ENCODE measurements at places on chromosomes 12 and 14. TPM values are rescaled to one million over a fixed set of nuclear protein-coding genes. Genes with fewer than 3 reads are reported as not detected.

FGF6 gene
- total RNA-seq: not detected

JAG2 gene
- 75.2 TPM for total RNA-seq

HOXC4 gene
- 11.9 TPM for total RNA-seq

VWF gene
- total RNA-seq: 0.29 TPM

SLC17A8 gene
- not detected for total RNA-seq

LDHB gene
- total RNA-seq: 257 TPM

IQSEC3 gene
- not detected for total RNA-seq

SLC25A21 gene
- total RNA-seq: 1.1 TPM

DAZAP2 gene
- 75.3 TPM for total RNA-seq

TXNDC16 gene
- total RNA-seq: 4.0 TPM

CTSG gene
- total RNA-seq: not detected

SMAGP gene
- 34.3 TPM for total RNA-seq

SMOC1 gene
- total RNA-seq: 44.9 TPM

KCNJ8 gene
- total RNA-seq: not detected

TAS2R7 gene
- total RNA-seq: 0.33 TPM

GRIP1 gene
- 29.3 TPM for total RNA-seq

C1QL4 gene
- total RNA-seq: 0.27 TPM

FAM181A gene
- not detected for total RNA-seq

DEPDC4 gene
- total RNA-seq: 0.83 TPM

HCAR1 gene
- 5.5 TPM for total RNA-seq

HIGD1C gene
- not detected for total RNA-seq

MDGA2 gene
- total RNA-seq: not detected

NKX2-1 gene
- not detected for total RNA-seq

GPR84 gene
- not detected for total RNA-seq

TRIM9 gene
- 0.14 TPM for total RNA-seq

AMN gene
- total RNA-seq: not detected

GALNT9 gene
- total RNA-seq: not detected

PLEKHH1 gene
- 11.9 TPM for total RNA-seq

IGF1 gene
- not detected for total RNA-seq

AMDHD1 gene
- 0.67 TPM for total RNA-seq

LTBP2 gene
- total RNA-seq: 322 TPM

TMEM52B gene
- not detected for total RNA-seq

FZD10 gene
- total RNA-seq: not detected

POP5 gene
- 35.6 TPM for total RNA-seq

SIX6 gene
- total RNA-seq: not detected

ACSM4 gene
- not detected for total RNA-seq

IPO8 gene
- 21.5 TPM for total RNA-seq

PZP gene
- total RNA-seq: not detected

OAS3 gene
- 9.5 TPM for total RNA-seq

KCNC2 gene
- total RNA-seq: not detected

OTUB2 gene
- total RNA-seq: 4.8 TPM

PDE6H gene
- not detected for total RNA-seq

PKP2 gene
- total RNA-seq: 42.8 TPM

SIX1 gene
- total RNA-seq: 0.17 TPM

MAP4K5 gene
- total RNA-seq: 123 TPM

GPR162 gene
- total RNA-seq: not detected

RPS29 gene
- 1,610 TPM for total RNA-seq

SRSF9 gene
- total RNA-seq: 84.7 TPM

PIANP gene
- total RNA-seq: not detected

LRIG3 gene
- total RNA-seq: 25.7 TPM
